ENCODE measurements at places on chromosomes 13 and 19.

DNA sequence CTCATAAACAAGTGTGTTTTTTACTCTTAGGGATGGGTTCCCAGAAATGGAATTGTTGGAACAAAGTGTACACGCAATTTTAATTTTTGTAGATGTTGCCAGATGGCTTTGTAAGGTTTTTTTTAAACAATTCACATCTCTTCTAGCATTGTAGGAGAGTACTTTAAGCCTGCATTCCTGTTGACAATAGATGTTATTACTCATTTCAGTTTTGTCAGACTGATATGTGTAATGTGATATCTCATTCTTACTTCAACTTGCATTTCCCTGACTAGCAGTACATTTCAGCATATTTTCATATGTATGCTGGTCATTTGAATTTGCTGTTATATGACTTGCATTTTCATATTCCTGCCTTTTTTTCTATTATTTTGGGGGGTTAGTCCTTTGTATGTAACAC lies 186.6 kb upstream of the SLITRK6 start:
- no peak for DNase-seq

- DNase-seq: no peak
Observed at GRCh38 chr19:5091684-5092480, 123.0 kb downstream of the KDM4B start.

GRCh38 chr19:55640043-55640576 lies 692 bp upstream of the ZNF580 start:
- peak; percentile 82 for DNase-seq

DNA sequence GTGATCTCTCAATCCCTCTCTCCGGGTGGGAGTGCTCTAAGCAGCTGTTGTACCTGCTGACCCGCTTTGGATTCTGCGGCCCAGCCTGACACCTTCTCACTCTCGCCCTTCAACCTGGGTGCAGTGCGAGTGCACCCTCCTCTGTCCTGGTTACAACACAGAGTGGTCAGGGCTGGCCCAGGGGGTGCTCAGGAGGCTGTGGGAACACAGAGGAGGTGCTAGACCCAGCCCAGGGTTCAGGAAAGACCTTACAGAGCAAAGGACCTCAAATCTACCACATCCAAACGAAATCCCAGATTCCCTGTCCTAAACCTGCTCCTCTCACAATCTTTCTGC lies 23.7 kb downstream of the ZNF175 start:
- DNase-seq: no peak

- DNase-seq: no peak
Observed at GRCh38 chr13:44843403-44843802, 145.9 kb downstream of the NUFIP1 start.

DNA sequence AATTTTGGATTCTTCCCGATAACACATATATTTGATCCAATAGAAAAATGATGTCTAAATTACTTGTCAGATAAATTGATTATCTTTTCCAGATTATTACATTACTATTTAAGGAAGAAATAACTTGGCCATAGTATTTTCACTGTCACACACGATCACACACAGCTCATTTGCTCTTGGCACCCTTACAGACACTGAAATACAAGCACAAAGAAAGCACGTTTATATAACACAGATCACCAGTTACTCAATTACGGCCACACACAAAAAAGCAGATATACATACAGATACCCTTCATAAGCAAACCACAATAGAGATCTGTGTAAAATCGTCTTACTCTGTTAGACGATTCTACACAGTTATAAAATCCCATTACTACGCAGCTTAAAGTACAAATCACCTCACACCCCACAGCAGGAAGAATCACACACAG lies 716 bp upstream of the ZNF420 start:
- DNase-seq: no peak

GRCh38 chr19:3459089-3459881 lies 21.0 kb downstream of the SMIM24 start:
- no peak for DNase-seq

DNA sequence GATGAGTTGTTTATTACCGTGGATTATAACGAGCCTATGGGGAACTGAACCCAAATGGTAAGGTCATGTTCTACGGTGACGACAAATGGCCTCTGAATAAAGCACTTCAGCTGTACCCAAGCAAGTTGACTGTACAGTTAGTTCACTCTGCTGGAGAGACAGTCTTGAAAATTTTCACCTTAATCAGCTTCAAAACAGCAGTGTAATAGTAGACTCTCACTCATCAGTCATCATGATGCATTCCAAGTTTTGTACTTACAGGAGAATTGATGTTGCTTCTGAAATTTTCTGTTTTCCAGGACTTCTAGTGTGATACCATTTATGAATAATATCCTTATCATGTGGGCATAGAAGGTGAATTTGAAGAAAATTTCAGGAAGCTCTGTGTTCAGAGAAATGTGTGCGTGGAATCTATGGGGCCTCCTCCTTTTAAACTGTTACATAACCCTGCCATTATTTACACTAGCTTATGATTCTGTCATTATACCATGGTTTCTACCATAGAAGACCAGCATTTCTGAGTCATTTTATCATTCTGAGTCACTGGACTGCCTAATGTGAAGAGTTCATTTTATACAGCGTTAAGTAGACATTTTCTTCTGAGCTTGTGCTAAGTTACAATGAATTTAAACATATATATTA lies 96.9 kb downstream of the WDFY2 start:
- DNase-seq: no peak

DNA sequence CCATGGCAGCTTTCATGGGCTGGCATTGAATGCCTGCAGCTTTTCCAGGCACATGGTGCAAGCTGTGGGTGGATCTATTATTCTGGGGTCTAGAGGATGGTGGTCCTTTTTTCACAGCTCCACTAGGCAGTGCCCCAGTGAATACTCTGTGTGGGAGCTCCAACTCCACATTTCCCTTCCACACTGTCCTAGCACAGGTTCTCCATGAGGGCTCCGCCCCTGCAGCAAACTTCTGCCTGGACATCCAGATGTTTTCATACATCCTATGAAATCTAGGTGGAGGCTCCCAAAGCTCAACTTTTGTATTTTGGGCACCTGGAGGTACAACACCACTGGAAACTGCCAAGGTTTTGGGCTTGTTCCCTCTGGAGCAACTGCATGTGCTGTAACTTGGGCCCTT lies 450.6 kb downstream of the LMO7 start:
- DNase-seq: no peak

- DNase-seq: no peak
Observed at GRCh38 chr13:44738463-44738862, 162.3 kb upstream of the TSC22D1 start.

- DNase-seq: peak; percentile 30
Observed at GRCh38 chr19:13149628-13150186, 468 bp downstream of the STX10 start.

- DNase-seq: no peak
Observed at GRCh38 chr19:34082289-34083077, 89.8 kb upstream of the LSM14A start.

- no peak for DNase-seq
Observed at GRCh38 chr19:49818649-49819370, 721 bp downstream of the MED25 start.

DNA sequence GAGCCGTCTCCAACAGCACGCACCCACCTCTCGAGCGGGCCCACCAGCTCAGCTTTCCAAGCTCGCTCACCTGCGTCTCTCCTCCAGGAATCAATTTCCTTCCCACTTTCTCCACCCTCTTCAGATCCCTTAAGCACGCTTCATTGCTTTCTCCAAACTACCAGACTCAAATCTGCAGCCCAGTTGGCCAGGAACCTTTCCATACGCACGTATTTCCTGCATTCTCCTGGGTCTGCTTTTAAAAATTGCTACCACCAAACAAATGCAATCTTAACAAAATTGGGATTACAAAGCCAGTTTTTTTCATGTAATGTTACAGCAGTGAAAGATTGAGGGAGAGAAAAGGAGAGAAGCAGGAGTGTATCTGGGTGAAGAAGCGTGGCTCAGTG lies 1.5 kb downstream of the ENOX1 start:
- DNase-seq: no peak

GRCh38 chr19:45168767-45169351 lies 8.1 kb upstream of the NKPD1 start:
- no peak for DNase-seq

- no peak for DNase-seq
Observed at GRCh38 chr13:50645092-50645491, 198.4 kb downstream of the DLEU7 start.

GRCh38 chr13:76762721-76763120 lies 123.5 kb downstream of the KCTD12 start:
- DNase-seq: no peak

DNA sequence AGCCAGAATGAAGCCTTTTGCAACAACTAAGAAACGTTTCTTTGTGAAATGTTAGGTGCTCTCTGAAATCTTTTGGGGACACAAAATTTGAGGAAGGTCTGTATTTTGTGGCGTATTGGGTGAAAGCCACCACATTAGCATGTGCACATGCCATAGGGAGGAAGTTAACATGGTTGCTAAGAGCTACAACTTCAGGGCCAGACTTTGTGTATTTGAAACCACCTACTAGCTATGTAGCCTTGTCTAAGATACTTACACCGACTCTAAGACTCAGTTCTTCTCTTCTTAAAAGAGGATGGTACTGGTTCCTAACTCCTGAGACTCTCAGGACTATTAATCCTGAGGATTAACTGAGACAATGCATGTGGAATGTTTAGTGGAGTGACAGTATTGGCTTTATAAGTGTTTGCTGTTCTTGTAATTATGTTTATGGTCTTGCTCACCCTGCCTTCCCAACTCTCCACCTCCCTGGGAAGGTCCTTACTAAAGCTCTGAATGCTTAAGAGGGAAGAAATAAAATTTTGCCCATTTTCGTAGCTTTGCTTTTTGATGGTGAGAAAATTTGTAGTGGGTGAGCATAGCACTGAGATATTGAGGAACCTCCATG lies 15.5 kb downstream of the SERP2 start:
- no peak for DNase-seq

GRCh38 chr13:109985871-109986450 lies 199.6 kb upstream of the IRS2 start:
- DNase-seq: no peak

- DNase-seq: no peak
Observed at GRCh38 chr13:94620286-94620896, 18.7 kb downstream of the GPR180 start.

- peak; percentile 4 for DNase-seq
Observed at GRCh38 chr13:23799945-23800344, 89.3 kb downstream of the MIPEP start.

DNA sequence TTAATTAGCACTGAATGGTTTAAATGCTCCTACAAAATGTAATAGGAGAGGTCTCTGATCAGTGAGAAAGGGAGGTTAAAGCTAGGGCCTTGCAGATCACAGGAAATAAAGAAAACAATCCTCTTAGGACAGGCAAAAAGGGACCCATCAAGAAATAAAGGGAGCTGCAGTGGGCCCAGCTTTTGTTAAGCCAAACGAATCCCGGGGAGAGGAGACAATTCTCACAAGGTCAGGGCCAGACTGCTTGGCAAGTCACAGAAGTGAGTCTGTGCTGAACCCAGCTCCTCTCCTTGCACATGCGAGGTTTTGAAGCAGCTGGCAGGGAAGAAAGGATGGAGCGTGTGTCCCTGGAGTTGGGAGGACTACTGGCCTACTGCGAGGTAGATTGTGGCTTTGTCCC lies 285.8 kb downstream of the COG6 start:
- no peak for DNase-seq

DNA sequence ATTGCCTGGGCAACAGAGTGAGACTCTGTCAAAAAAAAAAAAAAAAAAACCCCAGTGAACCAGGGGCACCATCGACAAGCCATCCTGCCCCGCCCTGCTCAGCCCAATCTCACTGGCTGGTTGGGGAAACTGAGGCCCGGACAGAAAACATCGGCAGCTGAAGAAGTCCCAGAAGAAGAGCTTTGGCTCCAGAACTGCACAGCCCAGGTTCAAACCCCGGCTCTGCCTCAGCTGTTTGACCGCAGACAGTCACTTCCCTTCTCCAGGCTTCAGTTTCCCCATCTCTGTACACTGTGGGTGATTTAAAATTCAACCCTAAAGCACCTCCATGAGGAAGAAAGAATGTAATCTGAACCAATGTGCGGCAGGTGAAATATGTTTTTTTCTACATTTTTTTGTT lies 9.4 kb upstream of the SEMA6B start:
- DNase-seq: no peak

DNA sequence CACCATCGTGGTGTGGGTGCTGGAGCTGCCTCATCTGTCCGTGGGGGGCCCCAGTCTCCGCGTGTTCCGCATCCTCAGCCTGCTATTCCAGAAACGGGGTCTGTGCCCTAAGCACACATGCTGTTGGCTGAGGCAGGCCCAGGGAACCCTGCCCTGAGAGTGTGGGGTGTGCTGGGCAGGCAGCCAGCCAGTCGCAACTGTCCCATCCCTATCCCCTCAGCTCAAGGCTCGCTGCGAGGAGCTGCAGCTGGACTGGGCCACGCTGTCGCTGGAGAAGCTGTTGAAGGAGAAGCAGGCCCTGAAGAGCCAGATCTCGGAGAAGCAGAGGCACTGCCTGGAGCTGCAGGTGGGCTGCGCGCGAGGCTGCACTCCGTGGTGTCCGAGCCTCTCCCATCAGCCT lies 21.9 kb downstream of the PLEKHJ1 start:
- no peak for DNase-seq

- no peak for DNase-seq
Observed at GRCh38 chr13:75195495-75196146, 286.3 kb downstream of the TBC1D4 start.

DNA sequence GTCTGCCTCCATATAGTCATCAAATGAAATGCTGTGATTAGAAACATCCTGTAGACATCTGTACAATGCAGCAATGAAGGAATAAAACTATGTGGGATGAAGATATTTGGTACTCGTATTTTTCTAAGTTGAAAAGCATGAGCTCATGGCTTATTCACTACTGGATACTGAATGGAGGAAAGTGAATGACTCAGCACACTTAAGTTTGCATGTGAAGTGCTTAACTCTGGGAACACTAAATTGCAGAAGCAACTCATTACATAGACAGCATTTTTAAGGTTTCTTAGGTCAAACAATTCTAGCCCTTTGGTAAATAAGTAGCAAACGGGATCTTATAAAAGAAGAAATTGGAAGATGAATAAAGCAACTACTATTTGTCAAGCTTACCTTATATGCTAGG lies 429.0 kb upstream of the MIR17HG start:
- no peak for DNase-seq

GRCh38 chr13:36817996-36818803 lies 822 bp upstream of the RFXAP start:
- DNase-seq: no peak

DNA sequence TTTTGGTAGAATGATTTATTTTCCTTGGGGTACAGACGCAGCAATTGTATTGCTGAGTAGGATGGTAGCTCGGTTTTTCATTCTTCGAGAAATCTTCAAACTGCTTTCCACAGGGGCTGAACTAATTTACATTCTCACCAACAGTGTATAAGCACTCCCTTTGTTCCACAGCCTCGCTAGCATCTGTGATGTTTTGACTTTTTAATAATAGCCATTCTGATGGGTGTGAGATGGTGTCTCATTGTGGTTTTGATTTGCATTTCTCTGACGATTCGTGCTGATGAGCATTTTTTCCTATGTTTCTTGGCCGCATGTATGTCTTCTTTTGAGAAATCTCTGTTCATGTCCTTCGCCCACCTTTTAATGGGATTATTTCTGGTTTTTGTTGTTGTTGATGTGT lies 54.8 kb upstream of the UQCRFS1 start:
- no peak for DNase-seq

- DNase-seq: no peak
Observed at GRCh38 chr19:19119325-19120237, 18.7 kb downstream of the TMEM161A start.

Measured in stimulated activated CD4-positive, alpha-beta T cell treated with anti-CD3 and anti-CD28 coated beads, Interleukin-1b, Interleukin-23, amount 100 ng/mL, for 48 hours (primary cell).